Activated naive CD4-positive, alpha-beta T cell treated with anti-CD3 and anti-CD28 coated beads, Interleukin-2, amount 50 U/mL, for 72 hours (primary cell): ENCODE measurements at places on chromosomes 4 and X.

DNA sequence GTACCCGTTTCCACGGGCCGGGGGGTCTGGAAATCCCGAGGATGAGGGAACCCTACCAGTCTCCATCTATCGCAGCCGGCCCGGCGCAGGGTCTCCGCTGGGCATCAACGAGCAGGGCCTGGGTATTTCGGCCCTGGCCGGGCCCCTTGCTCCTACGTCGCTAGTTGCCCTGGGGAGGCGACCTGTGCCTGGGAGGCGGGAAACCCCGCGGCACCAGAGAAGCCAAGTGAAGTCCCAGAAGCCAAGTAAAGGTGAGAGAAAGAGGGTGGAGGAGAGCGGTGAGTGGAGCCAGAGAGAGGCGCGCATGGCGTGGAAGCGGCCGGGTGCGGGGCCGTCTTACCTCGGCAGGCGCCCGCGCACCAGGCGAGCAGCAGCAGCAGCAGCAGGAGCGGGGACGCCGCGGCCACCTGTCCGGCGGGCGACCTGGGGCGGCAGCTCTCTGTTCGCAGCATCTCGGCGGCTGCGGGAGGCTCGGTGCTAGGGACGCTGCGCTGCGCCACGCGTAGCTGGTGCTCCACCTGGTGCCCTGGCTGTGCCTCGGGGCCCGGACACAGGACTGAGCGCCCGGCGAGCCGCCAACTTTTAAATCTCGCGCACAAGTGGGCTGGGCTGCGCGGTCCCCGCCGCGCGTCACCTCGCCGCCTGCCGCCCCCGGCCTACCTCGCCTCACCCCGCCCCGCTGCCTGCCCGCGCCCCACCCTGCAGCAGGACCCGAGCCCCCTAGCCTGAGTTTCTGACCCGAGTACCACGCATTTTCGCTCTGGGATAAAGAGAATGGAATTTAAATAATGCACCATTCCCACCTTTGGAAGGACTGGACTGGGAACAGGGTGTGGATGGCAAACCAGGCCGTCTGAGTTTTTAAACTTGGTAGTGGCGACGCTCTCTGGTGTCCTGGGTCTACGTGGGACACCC is at the start of gene NMU:
NMU (minus strand) TSS at position 558 of the 915 bp plus-strand sequence; CDS start at position 452, 106 bp downstream.
- DNase-seq = peak; percentile 51

DNA sequence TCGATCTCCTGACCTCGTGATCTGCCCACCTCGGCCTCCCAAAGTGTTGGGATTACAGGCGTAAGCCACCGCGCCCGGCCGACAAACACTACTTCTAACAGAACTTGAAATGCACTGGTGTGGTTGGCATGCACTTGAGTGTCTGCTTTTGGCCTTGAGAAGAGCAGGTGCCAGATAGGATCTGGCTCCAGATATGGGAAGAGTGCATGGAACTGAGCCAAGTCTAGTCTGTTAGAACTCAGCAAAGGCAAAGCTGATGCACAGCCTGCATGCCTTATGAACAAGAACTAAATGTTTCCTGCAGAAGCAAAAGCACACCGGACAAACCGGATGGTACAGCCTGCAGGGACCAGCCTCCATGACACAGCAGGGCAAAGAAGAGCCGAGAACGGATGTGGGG is 35.1 kb upstream of the TBL1X start:
- no peak for DNase-seq

- no peak for DNase-seq
Measured at GRCh38 chr4:135927651-135928050, 1604.6 kb downstream of the PCDH18 start.

- no peak for DNase-seq
Measured at GRCh38 chrX:16665089-16665488, 15.1 kb downstream of the S100G start.

DNA sequence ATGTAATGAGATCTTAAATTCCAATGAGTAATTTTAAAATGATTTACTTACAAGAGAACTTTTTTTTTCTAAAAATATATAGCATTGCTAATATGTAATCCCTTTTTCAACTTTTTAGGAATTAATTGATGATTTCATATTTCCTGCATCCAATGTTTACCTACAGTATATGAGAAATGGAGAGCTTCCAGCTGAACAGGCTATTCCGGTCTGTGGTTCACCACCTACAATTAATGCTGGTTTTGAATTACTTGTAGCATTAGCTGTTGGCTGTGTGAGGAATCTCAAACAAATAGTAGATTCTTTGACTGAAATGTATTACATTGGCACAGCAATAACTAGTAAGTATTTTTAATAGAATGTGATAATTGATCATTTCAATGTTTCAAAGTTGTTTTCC is 113.2 kb downstream of the USP9X start:
- DNase-seq = no peak

GRCh38 chr4:160184884-160185283 is 1082.0 kb downstream of the RAPGEF2 start:
- DNase-seq = no peak

DNA sequence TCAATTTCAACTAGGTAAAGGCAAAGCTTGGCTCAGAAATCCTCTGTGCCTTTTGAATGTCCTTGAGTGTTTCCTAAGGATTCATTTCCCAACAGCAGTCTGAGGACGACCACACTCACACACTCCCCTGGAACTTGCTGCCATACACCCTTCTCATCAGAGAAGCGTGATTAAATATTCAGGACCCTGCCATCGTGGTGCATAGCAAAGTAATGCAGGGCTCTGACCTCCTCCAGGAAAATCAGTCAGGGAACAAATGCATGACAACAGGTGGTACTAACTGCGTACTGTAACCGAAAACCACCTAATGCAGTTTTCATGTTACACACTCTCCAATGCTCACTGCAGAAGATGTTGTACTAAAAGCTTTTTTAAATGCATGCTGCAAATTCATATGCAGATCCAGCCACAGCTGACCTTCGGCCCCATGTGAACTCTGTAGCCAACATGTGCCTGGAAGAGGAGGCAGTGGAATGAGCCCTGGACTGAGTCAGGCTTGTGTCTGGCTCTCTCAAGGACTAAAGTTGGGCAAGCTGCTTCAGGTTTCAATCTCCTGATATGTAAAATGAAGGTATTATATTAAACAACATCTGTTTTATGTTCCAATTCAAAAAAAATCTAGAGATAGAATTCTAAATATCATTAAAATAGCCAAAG is 238.3 kb downstream of the KCNIP4 start:
- no peak for DNase-seq

DNA sequence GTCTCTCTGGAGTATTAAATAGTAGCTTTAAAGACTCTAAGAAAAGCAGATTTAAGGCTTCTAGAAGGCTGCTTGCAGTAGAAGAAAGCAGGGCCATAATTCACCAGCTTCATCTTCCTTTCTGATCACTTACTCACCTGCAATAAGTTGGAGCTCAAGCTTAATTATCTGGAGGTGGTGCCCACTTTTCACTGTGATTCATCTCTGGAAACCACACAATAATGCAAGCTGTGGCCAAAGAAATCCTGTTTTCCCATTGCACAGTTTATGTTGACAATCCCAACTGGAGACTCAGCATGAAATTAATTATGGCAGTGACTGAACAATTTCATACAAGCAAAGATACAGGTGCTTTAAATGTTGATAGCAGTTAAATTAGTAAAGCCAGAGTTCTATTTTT is 14.7 kb downstream of the CWH43 start:
- no peak for DNase-seq

DNA sequence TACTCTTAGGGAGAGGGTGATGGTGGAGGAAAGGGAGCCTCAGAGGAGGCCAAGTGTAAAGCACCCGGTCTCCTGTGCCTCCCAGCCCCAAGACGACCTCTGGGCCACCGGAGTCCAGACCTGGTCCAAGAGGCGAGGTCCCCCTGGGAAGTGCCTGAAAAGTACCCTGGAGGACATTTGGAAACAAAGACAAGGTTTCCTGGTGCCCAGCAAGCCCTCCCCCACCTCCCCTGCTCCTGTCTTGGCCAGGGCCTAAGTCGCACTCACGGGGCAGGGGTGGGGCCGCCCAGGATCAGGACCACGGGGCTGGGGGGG is 532 bp upstream of the SH3BP2 start:
- no peak for DNase-seq

- DNase-seq = no peak
Measured at GRCh38 chr4:78923464-78924312, 15.6 kb downstream of the PAQR3 start.
